ENCODE measurements at places on chromosomes 12 and 14. TPM values are rescaled to one million over a fixed set of nuclear protein-coding genes. Genes with fewer than 3 reads are reported as not detected.

The SLC15A5 gene
- not detected for total RNA-seq

- H3K27me3 ChIP-seq = no peaks in the 10 kb centered on the region
- H3K27ac ChIP-seq = no peak overlapping the region
- no peaks in the 10 kb centered on the region for H3K36me3 ChIP-seq
- no peak for DNase-seq
- peaks cover 3% of the 10 kb centered on the region for H3K4me1 ChIP-seq
These were observed 125.7 kb downstream of the HMGA2 start for GRCh38 chr12:65949971-65950370.

DNA sequence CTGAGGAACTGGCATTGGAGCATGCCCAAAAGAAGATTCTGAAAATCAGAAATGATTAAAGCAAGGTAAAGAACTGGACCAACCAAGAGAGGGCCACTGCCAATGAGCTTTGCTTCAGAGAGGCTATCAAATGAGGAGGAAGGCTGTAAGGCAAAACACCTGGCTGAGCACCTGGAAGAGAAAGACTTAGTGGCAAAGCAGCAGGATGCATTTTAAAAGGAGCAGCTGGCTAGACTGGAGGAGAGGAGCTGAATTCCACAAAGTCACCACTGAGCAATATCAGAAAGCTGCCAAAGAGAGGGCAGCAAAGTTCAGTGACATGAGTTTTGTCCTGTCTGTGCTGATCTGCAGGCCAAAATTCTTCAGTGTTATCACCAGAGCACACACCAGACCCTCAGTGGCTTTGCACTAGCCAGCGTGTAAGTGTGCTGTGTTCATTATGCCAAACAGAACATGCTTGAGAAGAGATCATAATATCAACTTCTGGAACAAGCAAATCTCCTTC is 338.7 kb downstream of the TRHDE start:
- no peak for DNase-seq
- no peaks in the 10 kb centered on the region for H3K27me3 ChIP-seq
- H3K36me3 ChIP-seq = no peaks in the 10 kb centered on the region
- H3K27ac ChIP-seq = no peak overlapping the region
- H3K4me3 ChIP-seq = no peak overlapping the region

- H3K27ac ChIP-seq = no peak overlapping the region
- no peak for DNase-seq
- peaks cover 20% of the 10 kb centered on the region for H3K36me3 ChIP-seq
- H3K4me3 ChIP-seq = no peak overlapping the region
- no peaks in the 10 kb centered on the region for H3K27me3 ChIP-seq
- H3K4me1 ChIP-seq = peaks cover 52% of the 10 kb centered on the region
These were observed 42.7 kb downstream of the RIN3 start for GRCh38 chr14:92556255-92556741.

DNA sequence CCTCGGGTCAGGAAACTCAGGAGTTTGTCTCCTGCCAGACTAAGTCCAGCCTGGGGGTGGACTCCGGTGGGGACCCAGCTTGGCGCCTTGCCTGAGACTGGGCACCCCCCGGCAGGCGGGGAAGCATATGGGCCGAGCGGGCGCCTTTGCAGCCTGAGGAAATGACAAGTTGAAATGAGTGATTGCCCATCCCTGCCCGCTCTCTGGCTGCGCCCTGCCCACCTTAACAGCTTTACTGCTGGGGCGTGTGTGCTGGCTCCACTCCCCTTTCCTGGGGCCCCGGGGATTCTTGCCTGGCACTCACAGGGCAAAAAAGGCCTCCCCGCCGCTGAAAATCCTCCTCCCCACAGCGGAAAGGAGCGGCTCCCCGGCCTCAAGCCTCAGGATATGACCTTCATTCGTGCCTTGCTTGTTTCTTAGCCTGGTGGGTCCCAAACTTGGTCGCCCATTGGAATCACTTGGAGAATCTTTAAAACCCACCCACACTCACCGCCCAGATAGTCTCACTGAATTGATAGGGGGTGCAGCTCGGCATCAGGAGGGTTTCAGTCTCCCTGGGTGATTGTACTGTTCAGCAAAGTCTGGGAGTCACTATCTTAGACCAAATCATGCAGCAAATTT is 1.5 kb downstream of the RFLNA start:
- H3K4me3 ChIP-seq = no peak overlapping the region
- peaks cover 21% of the 10 kb centered on the region for H3K4me1 ChIP-seq
- peaks cover 38% of the 10 kb centered on the region for H3K27me3 ChIP-seq

DNA sequence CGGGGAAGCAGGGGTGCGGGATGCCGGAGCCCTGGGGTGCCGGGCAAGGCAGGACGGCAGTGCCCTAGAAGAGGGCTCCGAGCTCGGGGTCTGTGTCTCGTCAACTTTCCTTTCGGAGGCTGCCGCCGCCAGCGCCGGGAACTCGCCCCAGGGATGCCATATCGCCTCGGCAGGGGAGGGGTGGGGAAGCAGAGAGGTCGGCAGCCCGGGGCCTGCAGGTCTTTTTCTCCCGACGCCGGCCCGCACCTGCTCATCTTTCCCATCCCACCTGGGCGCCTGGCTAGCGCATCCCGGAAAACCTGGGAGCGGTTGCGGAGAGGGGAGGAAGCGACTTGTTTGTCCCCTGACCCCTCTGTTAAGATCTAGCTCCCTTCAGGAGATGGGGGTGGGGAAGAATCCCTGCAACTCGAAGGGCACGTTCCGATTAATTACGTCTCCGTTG is 547 bp downstream of the CNTN1 start:
- no peaks in the 10 kb centered on the region for H3K36me3 ChIP-seq
- H3K27me3 ChIP-seq = peaks cover 20% of the 10 kb centered on the region
- DNase-seq = peak; percentile 63
- H3K4me1 ChIP-seq = no peaks in the 10 kb centered on the region

The PIANP gene
- total RNA-seq = not detected

GRCh38 chr12:54294152-54294952 is 6.5 kb downstream of the NFE2 start:
- peak; percentile 88 for DNase-seq
- H3K4me1 ChIP-seq = peaks cover 9% of the 10 kb centered on the region
- no peak overlapping the region for H3K4me3 ChIP-seq
- peaks cover 8% of the 10 kb centered on the region for H3K27me3 ChIP-seq
- no peak overlapping the region for H3K27ac ChIP-seq

The KCNK10 gene
- total RNA-seq = not detected

GRCh38 chr12:123861392-123861791 is 99.3 kb downstream of the DNAH10 start:
- H3K27ac ChIP-seq = no peak overlapping the region
- no peaks in the 10 kb centered on the region for H3K4me1 ChIP-seq
- H3K27me3 ChIP-seq = no peaks in the 10 kb centered on the region
- H3K36me3 ChIP-seq = no peaks in the 10 kb centered on the region
- DNase-seq = no peak

GRCh38 chr14:67358924-67359774 is 455 bp downstream of the ATP6V1D start:
- H3K4me3 ChIP-seq = peak overlapping the region; percentile 96
- H3K27me3 ChIP-seq = no peaks in the 10 kb centered on the region
- peaks cover 74% of the 10 kb centered on the region for H3K4me1 ChIP-seq
- peak overlapping the region; percentile 94 for H3K27ac ChIP-seq
- H3K36me3 ChIP-seq = no peaks in the 10 kb centered on the region

GRCh38 chr12:44930972-44931600 is 55.0 kb upstream of the NELL2 start:
- no peak overlapping the region for H3K27ac ChIP-seq
- no peak for DNase-seq
- H3K27me3 ChIP-seq = no peaks in the 10 kb centered on the region
- no peaks in the 10 kb centered on the region for H3K36me3 ChIP-seq

DNA sequence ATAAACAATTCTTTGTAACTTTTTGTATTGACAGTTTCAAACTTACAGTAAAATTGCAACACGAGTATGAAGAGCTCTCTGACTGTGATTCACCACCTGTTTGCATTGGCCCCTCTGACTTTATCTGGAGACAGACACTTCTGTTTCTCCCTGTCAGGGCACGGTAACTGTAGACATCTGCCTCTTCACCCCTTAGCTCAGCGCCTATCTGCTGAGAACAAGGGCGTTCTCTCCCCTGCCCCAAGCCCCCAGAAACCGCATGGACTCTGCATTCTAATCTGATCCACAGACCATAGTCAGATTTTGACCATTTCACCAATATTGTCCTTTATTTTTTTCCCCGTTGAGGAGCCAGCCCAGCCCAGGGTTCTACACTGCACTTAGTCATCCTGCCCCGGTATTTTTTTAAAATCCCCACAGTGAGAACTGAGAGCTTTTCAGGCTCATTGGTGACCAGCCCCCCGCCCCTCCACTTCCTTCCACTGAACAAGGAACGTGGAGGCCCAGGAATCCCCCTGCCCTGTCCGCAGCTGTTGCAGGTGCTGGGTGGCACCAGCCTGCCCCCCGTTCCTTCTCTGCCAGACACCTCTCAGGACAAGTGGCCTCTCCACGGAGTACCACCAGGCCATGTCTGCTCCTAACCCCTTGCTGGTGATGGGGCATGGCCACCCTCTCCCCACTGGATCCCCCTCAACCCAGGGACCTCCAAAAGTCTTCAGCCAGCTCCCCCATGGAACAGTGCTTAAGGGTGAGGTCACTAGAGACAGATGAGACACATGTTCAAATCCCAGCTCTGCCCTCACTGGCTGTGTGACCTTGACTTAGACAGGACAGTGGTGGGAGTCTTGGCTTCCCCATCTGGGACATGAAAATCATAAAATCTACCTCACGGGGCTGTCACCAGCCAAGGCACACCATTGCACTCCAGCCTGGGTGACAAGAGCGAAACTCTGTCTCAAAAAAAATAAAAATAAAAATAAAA is 11.2 kb downstream of the RHOF start:
- no peak overlapping the region for H3K4me3 ChIP-seq
- no peak for DNase-seq
- peaks cover 2% of the 10 kb centered on the region for H3K36me3 ChIP-seq
- H3K27ac ChIP-seq = peak overlapping the region; percentile 100
- no peaks in the 10 kb centered on the region for H3K27me3 ChIP-seq

The PRH2 gene
- not detected for total RNA-seq
